Muscle of leg (tissue), 16 donors: ENCODE measurements at places on chromosomes 2 and 18. TPM values are rescaled to one million over a fixed set of nuclear protein-coding genes. Genes with fewer than 3 reads are reported as not detected.

DNA sequence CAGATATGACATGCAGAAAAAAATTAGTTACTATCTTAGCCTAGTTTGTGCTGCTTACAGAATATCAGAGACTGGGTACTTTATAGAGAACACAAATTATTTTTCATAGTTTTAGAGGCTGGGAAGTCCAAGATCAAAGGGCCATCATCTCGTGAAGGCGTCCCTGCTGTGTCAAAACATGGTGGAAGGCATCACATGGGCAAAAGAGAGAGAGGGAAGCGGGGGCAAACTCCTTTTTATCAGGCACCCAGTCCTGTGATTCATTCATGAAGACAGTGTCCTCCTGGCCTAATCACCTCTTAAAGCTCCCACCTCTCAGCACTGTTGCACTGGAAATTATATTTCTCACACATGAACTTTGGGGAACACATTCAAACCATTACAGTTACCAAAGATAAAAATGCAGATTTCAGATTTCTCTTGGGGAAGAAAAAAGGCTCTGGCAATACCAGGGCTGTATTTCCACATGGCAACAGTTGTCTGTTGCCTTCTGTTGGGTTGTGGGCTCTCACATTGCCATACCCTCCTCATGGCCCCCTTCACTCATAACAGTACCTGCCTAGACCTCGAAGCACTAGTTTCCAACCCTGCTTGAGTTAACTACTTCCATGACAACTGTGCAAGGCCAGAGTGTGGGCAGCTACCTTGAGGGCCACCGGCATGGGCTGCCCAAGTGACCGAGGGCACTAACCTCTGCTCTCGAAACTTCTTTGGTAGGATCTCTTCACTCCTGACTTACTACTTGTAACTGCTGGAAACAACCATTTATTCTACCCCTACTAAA is 2.7 kb upstream of the ACTR3 start:
- H3K4me3 ChIP-seq: no peak overlapping the region
- no peaks in the 10 kb centered on the region for H3K27me3 ChIP-seq
- H3K36me3 ChIP-seq: peaks cover 2% of the 10 kb centered on the region

DNA sequence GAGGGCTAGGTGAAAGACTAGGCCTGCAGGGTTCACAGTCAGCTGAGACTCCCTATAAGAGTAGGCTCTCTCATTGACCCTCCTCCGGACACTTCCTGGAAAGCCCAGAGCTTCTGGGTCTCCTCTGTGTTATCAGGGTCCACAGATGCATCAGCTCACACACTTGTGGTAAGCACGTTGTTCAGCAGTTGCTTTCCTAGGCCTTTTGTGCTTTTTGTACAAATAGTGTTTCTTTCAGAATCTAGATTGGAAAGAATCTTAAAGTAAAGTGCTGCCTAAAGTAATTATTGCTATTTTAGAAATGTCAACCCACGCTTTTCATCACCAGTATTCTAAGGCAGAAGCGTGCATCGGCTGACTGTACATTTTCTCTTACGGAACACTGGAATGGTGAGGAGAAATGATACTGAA is 15.5 kb downstream of the SLC9A2 start:
- H3K27me3 ChIP-seq: no peaks in the 10 kb centered on the region
- no peaks in the 10 kb centered on the region for H3K36me3 ChIP-seq
- no peaks in the 10 kb centered on the region for H3K4me1 ChIP-seq
- no peak for DNase-seq
- H3K4me3 ChIP-seq: no peak overlapping the region

GRCh38 chr2:170408461-170409163 is 230.7 kb downstream of the MYO3B start:
- H3K36me3 ChIP-seq: no peaks in the 10 kb centered on the region
- peaks cover 6% of the 10 kb centered on the region for H3K27me3 ChIP-seq
- no peak overlapping the region for H3K27ac ChIP-seq
- peaks cover 4% of the 10 kb centered on the region for H3K4me1 ChIP-seq

DNA sequence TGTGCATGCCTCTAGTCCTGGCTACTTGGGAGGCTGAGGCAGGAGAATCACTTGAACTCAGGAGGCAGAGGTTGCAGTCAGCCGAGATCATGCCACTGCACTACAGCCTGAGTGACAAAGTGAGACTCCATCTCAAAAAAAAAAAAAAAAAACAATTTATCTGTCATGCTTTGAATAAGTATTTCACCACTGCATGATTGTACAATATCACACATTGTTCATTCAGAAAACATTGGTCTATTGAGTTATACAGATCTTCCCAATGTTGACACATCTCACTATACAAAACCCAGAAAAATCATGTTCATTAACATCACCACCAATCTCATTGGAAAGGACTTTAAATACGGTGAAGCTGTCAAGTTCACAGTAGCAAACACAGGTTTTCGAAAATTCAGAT is 46.8 kb upstream of the PPM1B start:
- H3K27me3 ChIP-seq: no peaks in the 10 kb centered on the region
- H3K4me1 ChIP-seq: no peaks in the 10 kb centered on the region
- no peaks in the 10 kb centered on the region for H3K36me3 ChIP-seq
- no peak overlapping the region for H3K4me3 ChIP-seq
- DNase-seq: no peak
- no peak overlapping the region for H3K27ac ChIP-seq

DNA sequence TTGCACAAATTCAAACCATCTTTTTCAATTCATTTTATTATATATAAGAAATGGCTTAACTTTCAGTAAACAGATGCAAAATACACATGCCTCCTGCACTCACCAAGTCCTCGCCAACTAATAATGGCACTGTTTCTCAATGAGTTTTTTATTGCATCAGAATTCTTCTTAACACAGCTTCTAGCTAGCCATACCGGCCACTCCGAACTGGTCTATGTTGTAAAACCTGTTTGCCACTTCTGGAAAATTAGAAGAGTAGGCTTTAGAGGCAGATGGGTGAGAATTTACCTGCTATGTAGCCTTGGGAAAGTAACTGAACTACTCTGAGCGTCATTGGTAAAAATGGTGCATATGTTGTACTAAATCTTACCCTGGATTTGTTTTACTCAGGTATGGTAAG is 100.6 kb upstream of the LHCGR start:
- no peak overlapping the region for H3K27ac ChIP-seq
- H3K4me3 ChIP-seq: no peak overlapping the region

The CCT7 gene
- total RNA-seq: 208 TPM

- H3K4me3 ChIP-seq: no peak overlapping the region
- DNase-seq: no peak
- H3K36me3 ChIP-seq: no peaks in the 10 kb centered on the region
- no peaks in the 10 kb centered on the region for H3K27me3 ChIP-seq
These were observed 791.5 kb downstream of the BCL11A start for GRCh38 chr2:59761966-59762365.

DNA sequence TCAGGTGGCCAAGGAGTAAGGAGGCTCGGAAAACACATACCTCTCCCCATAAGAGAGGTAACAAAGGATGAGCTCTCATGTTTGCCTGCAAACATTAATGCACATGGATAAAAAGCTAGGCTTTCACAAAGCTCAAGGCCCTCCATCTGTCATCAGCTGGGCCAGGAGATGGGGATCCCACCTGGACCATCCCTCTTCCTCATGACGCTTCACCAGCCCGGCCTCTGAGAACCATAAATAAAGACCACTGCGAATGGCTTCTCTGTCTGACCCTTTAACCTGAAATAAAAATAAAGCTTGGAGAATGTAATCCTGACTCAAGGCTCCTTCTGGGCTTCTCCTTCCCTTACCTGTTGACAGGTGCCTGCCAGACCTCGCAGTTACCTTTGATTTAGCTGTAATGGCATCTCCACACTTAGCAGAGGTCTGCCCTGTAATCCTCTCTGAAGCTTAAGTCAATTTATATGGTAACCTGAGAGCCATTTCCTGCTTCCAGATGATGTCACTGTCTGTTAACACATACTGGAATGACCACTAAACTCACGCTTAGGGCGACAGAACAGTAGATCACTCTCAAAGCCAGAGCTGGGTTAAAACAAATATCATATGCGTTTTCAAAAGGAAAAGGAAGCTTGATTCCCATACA is 29.3 kb upstream of the FOXI3 start:
- H3K36me3 ChIP-seq: no peaks in the 10 kb centered on the region
- DNase-seq: no peak
- no peak overlapping the region for H3K4me3 ChIP-seq
- H3K4me1 ChIP-seq: no peaks in the 10 kb centered on the region

The SOX11 gene
- 13.2 TPM for total RNA-seq

- no peaks in the 10 kb centered on the region for H3K27me3 ChIP-seq
- no peak overlapping the region for H3K4me3 ChIP-seq
- no peak overlapping the region for H3K27ac ChIP-seq
- H3K4me1 ChIP-seq: peaks cover 19% of the 10 kb centered on the region
- DNase-seq: no peak
These were observed 34.3 kb upstream of the TXNDC2 start for GRCh38 chr18:9851511-9851910.

- H3K27ac ChIP-seq: no peak overlapping the region
- H3K4me1 ChIP-seq: no peaks in the 10 kb centered on the region
- no peak for DNase-seq
- H3K27me3 ChIP-seq: no peaks in the 10 kb centered on the region
- H3K36me3 ChIP-seq: peaks cover 3% of the 10 kb centered on the region
These were observed 150.5 kb upstream of the SMAD7 start for GRCh38 chr18:49101236-49101635.

The KIAA2012 gene
- 0.31 TPM for total RNA-seq

The TCF23 gene
- 0.35 TPM for total RNA-seq

The DSC2 gene
- 3.5 TPM for total RNA-seq

DNA sequence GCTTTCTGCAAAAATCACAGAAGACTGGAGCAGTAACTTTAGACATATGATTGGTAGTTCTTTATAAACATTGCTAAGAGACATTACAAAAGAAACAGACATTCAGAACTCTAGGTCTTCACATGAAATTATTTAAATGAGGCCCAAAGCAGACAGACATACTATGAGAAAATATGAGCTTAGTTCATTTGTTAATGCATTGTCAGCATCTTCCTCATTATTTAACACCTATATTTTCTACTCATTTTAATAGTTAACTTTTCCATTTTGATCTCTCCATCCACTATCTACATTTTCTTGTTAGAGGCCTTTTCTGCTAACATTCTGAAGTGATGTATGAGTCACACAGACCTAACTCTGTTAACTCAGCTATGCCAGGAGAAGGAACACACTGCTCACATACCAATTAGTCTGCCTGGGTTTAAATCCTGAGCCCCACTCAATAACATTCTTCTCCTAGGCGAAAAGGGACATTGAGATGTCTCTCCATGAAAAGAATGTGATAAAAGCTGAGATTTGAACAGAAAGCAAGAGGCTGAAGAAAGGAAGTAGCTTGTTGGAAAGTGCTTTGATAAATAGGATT is 400.3 kb upstream of the PKDCC start:
- H3K4me1 ChIP-seq: no peaks in the 10 kb centered on the region
- H3K4me3 ChIP-seq: no peak overlapping the region
- no peaks in the 10 kb centered on the region for H3K36me3 ChIP-seq
- no peak overlapping the region for H3K27ac ChIP-seq
- no peaks in the 10 kb centered on the region for H3K27me3 ChIP-seq

The MEIS1 gene
- 14.5 TPM for total RNA-seq

- H3K4me3 ChIP-seq: no peak overlapping the region
- H3K4me1 ChIP-seq: no peaks in the 10 kb centered on the region
- H3K27me3 ChIP-seq: peaks cover 26% of the 10 kb centered on the region
- peak; percentile 78 for DNase-seq
- no peaks in the 10 kb centered on the region for H3K36me3 ChIP-seq
These were observed 295.4 kb downstream of the CELF4 start for GRCh38 chr18:37270038-37270665.

DNA sequence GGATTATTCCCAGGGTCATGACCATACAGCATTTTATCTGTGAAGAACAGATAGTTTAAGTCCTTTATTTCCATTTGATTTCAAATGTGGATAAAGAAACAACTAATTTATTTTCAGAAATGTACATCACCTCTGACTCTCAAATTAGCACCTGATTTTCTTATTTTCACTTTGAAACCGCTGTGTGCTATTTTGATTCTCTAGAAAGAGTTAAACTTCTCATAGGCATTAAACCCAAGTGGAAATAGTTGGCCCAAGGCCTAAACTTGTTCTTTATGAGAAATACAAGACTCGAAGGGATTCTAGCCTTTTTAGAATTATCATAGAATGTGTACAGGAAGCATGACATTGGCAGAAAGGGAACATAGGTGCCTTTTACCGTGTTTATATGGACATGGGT is 41.5 kb upstream of the LTBP1 start:
- H3K27ac ChIP-seq: no peak overlapping the region
- DNase-seq: no peak
- H3K4me1 ChIP-seq: peaks cover 9% of the 10 kb centered on the region
- no peaks in the 10 kb centered on the region for H3K27me3 ChIP-seq
- no peaks in the 10 kb centered on the region for H3K36me3 ChIP-seq

DNA sequence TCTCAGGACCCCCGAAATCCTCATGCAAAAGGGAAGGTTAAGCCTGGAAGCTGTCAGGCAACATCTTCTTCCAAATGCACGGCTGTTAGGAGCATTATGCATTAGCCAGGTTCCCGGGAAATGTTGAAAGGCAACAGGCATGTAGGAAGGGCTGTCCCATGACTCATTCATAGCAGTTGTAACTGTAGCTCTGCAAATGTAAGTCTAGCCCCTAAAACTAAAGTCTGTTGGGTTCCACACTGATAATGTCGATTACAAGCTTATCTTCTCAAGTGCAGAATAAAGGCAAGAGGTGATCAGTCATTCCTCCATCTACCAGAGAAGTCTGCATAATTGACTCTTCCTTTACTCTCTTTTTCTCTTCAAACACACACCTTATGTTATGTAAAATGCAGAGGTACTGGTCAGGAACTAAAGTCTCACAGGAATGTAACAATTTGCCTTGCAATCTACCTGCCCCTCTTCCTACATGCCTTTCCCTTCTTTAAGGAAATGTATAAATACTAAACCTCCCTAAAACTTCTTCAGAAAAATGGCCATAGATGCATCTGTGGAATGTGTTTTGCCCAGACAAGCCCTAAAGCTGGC is 99.8 kb downstream of the AKAIN1 start:
- no peak overlapping the region for H3K4me3 ChIP-seq
- H3K36me3 ChIP-seq: no peaks in the 10 kb centered on the region
- H3K27me3 ChIP-seq: no peaks in the 10 kb centered on the region
- no peak overlapping the region for H3K27ac ChIP-seq
- no peak for DNase-seq

GRCh38 chr18:41216341-41217003 is 738.6 kb upstream of the PIK3C3 start:
- no peaks in the 10 kb centered on the region for H3K36me3 ChIP-seq
- H3K27ac ChIP-seq: no peak overlapping the region
- H3K4me3 ChIP-seq: no peak overlapping the region
- no peaks in the 10 kb centered on the region for H3K4me1 ChIP-seq
- no peaks in the 10 kb centered on the region for H3K27me3 ChIP-seq

The ARHGEF4 gene
- 9.6 TPM for total RNA-seq
